ENCODE measurements at places on chromosomes 11 and 22.

- no peak for DNase-seq
These were observed 496.4 kb downstream of the BUD13 start for GRCh38 chr11:116276051-116277044.

DNA sequence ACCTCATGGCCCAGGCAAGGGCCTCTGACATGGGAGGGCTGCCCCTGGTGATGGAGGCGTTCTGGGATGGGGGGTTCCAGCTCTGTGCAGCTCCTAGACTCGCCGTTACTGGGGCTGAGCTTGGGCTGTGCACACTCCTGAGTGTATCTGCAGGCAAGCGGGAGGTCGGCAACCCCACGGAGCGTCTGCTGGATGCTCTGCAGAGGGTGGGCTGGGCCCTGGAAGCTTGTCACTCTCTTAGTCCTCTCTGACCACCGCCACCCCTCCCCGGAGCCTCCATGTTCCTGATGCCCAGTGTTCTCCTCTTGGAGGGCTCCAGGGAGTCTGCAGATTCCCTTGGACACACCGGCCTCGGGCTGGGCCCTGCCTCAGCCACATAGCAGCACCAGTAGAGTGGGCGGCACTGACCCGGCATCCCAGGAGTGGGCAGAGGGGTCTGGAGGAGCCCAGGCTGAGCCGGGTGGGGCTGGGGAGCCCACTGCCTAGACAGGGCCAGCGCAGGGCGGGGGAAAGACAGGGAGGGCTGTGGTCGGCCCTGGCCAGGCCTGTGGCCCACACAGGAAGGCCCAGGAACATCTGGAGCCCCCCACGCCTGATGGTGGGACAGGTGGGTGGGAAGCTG lies 20.6 kb upstream of the MUC5B start:
- no peak for DNase-seq

- DNase-seq: no peak
These were observed 32.4 kb upstream of the MSANTD2 start for GRCh38 chr11:124832571-124832970.

DNA sequence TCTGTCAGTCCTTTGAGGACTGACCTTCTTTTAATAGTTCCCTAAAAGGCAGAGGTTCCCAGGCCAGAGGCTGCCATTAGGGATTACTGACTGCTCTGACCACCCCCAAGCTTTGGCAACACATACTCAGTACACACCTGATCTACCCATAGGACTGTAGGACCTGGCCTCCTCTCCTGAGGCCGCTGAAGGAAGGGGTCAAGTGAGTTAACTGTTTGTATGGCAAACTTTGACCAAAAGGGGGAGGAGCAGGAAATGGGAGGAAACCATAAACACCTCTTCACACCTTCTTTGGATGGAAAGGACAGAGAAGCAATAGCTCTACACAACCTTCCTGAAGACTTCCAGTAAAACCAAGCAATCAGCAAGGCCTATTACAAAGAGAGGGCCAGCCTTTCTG lies 104.0 kb downstream of the APOL5 start:
- DNase-seq: no peak

DNA sequence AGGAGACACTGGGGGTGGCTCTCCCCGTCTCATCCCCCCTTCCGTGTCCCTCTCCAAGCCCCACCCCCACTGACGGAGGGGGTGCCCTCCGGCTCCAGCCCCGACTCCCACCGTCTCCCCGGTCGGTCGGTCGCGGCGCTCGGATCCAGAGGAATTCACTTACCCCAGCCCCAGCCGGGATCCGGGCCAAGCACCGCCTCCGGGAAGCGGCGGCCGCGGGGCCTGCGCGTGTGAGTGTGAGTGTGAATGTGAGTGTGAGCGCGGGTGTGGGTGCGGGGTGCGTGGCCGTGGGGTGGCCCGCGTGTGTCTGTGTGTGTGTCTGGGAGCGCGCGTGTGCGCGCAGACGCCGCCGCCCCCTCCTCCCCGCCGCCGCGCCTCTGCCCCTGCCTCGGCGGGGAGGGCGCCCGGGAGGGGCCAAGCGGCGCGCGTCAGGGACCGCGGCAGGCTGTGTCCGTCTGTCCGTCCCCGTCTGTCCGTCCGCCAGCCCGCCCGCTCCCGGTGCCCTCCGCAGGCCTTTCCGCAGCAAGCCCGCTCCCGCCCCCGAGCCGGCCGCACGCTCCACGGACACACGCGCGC lies at the start of gene ELFN2:
Gene ELFN2, minus strand, starts transcription at position 345 of the 576 bp plus-strand sequence. CDS start 51,945 bp downstream, outside the sequence.
- no peak for DNase-seq

- DNase-seq: no peak
These were observed 157.2 kb upstream of the TMEM45B start for GRCh38 chr11:129658526-129658867.
